ENCODE measurements at places on chromosomes 7 and 10.

DNA sequence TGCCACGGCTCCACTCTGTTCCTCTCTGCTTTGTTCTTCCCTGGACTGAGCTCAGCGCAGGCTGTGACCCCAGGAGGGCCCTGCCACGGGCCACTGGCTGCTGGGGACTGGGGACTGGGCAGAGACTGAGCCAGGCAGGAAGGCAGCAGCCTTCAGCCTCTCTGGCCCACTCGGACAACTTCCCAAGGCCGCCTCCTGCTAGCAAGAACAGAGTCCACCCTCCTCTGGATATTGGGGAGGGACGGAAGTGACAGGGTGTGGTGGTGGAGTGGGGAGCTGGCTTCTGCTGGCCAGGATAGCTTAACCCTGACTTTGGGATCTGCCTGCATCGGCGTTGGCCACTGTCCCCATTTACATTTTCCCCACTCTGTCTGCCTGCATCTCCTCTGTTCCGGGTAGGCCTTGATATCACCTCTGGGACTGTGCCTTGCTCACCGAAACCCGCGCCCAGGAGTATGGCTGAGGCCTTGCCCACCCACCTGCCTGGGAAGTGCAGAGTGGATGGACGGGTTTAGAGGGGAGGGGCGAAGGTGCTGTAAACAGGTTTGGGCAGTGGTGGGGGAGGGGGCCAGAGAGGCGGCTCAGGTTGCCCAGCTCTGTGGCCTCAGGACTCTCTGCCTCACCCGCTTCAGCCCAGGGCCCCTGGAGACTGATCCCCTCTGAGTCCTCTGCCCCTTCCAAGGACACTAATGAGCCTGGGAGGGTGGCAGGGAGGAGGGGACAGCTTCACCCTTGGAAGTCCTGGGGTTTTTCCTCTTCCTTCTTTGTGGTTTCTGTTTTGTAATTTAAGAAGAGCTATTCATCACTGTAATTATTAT lies 1.2 kb downstream of the CLDN4 start:
- DNase-seq, result peak; percentile 69

DNA sequence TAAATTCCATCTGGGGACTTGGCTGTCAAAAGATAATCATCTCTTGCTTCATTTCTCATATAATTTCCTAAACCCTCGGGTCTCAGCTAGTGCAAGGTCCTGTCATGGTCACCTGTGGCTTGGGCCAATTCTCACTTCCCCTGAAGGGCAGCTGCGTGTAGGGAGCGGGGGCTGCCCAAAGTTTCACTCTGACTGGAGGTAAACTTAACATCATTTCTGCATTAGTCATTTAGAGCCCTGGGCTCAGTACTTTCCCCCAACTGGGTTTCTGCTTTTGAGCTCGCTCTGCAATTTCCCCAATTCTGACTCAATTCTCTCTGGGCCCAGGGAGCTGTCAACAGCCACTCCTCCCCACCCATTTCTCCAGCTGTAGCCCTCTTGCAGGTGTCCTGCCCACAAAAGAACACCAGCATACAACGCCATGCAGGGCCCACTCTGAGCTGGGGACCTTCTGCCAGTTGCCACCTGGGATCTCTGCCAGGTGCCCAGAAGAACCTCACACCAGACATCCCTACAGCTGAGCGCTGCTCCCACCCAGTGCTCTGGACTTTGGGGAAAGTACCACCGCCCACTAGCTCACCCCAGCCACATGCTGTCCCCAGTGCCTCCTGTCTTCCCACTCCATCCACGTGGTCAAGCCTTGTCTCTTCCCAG lies 37.9 kb downstream of the VOPP1 start:
- DNase-seq, result peak; percentile 47

DNA sequence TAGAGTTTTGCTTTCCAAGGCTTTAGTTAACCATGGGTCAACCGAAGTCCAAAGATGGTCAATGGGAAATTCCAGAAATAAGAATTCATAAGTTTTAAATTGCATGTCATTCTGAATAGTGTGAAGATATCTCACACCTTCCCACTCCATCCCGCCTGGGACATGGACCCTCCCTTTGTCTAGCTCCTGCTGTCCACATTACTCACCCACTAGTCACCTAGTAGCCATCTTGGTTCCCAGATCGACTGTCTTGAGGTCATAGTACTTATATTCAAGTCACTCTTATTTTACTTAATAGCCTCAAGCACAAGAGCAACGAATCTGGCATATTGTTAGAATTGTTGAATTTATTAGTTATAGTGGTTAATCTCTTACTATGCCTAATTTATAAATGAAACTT lies 366.6 kb downstream of the PRPF18 start:
- no peak for DNase-seq

GRCh38 chr10:120253131-120253530 lies 203.9 kb upstream of the PLPP4 start:
- DNase-seq, result no peak

- no peak for DNase-seq
Observed at GRCh38 chr10:6649903-6650302, 69.8 kb upstream of the PRKCQ start.

- DNase-seq, result no peak
Observed at GRCh38 chr10:57905861-57906260, 361.8 kb downstream of the IPMK start.

- no peak for DNase-seq
Observed at GRCh38 chr10:34539533-34540315, 275.4 kb downstream of the PARD3 start.

DNA sequence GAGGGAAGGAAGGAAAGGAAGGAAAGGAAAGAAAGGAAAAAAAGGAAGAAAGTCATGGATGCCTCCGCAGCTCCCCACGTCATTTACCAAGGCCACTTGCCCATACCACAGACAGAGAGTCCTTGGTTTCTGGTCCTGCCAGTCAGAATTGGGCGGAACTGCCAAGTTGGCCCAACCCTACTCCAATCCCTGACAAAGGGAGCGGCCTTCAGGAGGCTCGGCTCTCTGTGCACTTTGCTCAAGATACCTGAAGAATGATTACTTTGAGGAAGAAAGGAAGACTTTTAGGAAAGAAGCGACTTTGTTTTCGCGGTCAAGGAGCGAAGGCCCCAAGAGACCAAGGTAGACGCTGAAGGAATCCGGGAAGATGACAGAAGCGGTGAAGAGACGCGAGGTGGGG lies 49.1 kb upstream of the FXYD4 start:
- no peak for DNase-seq

DNA sequence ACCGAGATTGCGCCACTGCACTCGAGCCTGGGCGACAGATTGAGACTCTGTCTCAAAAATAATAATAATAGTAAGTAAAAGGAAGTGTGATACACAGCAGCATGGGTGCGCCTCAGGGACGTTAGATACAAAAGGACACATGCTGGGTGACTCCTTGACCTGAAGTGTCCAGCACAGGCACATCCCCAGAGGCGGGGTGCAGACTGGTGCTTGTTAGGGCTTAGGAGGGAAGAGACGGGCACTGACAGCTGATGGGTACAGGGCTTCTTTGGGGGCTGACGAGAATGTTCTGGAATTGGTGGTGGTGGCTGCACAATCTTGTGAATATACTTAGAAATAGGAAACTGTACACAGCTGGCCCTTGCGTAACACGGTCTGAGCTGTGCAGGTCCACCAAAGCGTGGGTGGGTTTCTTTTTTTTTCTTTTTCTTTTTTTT lies 61.8 kb upstream of the DNAJB6 start:
- no peak for DNase-seq

DNA sequence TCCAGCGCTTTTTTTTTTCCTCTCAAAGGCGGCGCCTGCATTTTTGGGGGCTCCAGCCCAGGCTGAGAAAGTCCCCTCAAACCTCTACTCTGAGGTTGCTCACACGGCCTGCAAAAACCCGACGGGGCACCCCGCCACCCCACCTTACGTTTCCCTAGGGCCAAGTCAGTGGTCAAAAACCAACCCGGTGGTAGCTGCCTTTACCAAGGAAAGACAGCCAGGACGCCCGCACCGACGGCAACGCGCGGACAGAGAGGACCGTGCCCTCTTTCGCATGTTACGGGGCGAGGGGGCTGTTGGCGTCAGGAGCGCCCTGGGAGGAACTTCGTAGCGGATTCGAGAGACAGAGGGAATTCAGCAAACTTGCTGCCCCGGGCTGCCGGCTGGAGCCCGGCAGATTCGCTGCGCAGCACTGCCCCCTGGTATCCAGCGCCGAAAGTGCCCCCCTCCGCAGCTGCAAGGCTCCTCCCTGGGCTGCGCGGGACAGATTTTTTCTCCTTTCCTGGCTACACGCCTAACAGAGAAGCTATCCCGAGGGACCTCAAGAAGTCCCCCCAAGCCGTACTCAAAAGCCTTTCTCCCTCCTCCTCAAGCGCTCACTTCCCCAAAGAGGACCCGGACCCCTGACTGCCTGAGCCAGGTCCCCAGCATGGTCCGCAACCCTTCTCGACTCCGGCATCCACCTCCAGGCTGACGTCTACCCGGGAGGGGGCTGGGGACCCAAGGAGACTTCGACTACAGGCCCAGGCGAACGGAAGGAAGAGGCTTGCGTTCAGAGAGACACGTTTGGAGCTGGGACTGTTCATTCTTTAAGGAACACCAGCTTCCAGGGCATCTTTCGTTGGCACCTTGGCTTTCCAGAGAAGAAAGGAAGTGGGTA lies 27.7 kb upstream of the VAX1 start:
- DNase-seq, result no peak

DNA sequence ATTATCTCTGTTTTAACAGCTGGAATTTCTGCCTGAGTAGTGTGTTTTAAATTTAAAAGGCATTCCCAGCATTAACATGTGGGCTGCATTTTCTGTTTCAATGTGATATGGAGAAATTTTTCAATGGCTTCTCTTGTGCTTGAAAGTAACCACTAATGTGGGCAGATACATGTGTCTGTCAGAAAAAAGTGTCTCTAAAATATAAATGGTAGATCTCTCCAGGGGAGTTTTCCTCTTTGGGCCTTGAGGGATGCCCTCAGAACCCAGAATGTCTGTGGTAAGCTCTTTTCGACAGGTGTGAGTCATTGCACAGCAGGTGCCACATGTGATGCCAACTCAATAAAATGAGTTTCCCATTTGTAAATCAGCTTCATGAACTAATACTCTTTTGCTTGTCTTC lies 221.1 kb downstream of the SEMA3E start:
- DNase-seq, result no peak

DNA sequence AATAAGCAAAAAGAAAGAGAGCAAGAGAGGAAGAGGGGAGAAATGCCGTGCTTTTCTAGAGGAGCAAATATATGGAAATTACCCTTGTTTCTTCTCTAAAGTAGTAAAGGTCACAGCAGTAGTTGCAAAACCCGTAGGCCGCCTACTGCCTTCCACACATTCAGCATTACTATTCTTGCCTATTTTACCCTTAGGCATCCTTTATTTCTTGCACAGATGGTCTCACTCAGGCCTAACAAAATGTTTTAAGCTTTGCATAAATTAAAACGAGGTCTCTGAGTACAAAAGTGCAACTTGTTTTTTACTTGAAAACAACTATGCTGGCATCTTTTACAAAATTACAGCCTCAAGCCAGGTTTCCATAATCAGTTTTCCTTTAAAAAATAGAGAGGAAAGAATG lies 644.6 kb downstream of the AUTS2 start:
- DNase-seq, result no peak

- DNase-seq, result no peak
Observed at GRCh38 chr10:123227706-123228105, 73.5 kb downstream of the BUB3 start.

GRCh38 chr10:63987212-63987611 lies 466.0 kb downstream of the REEP3 start:
- no peak for DNase-seq

- no peak for DNase-seq
Observed at GRCh38 chr7:137674551-137675409, 172.0 kb downstream of the DGKI start.

DNA sequence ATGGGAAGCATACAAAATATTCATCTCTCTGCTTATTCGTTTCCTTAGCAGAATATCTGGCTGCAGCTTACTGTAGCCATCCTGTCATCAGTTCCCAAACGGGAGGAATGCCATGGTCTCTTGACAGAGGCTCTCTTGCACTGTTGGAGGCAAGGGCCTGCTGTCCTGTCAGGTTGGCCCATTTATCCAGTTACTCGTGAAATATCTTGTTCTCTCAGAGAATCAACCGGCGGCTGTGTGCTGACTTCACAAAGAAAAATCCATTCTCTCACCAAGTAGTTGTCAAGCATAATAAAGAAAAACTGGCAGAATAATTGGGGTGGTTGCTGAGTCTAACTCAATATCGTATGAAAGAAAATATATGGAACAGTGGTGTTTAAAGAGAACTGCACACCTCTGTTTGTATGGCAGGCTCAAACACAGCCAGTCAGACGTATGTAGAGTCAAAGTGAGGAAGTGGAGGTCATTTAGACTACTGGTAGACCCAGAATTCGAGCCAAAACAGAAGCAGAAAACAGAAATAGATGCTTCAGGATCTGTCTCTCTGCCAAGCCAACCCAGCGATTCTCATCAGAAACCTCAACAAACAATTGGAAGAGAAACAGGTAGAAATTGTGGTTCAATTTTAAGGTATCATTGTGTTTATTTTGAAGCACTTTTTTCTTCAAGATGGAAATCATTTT lies 349.2 kb upstream of the PRKCQ start:
- DNase-seq, result no peak

DNA sequence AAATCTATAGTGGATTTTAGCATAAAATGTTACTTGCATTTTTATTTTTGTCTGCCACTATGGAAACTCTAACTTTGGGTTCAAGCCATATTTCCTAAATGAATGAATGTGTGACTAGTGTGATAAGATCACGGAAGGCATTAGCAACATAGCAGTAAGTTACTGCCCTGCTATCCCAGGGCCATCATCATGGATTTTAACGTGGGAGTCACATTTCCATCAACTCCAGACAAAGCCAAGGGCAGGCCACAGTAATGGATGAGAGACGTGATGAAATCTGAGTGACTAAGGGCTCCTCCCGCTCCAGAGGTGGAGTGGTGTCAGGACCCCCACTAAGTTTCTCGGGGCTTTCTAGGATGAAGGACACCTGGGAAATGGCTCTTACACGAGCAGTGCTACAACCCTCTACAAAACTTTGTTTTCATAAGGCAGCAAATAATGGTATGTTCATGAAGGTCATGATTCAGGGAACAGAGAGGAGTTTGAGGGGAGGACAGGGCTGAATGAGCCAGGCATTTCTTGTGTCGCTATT lies 34.3 kb downstream of the C10orf120 start:
- no peak for DNase-seq

DNA sequence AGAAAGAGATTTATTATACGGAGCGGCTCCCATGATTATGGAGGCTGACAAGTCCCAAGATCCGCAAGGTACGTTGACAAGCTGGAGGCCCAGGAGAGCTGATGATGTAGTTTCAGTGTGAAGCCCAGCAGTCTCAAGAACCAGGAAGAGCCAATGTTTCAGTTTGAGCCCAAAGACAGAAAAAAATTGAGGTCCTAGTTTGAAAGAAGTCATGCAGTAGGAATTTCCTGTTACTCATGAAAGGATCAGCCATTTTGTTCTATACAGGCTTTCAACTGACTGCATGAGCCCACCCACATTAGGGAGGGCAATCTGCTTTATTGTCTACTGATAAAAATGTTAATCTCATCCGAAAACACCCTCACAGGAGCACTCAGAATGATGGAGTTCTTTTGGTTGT lies 51.5 kb downstream of the CCDC71L start:
- DNase-seq, result no peak

GRCh38 chr10:24515481-24515880 lies 208.2 kb downstream of the ARHGAP21 start:
- DNase-seq, result no peak

GRCh38 chr7:98285157-98286092 lies 3.9 kb downstream of the BRI3 start:
- no peak for DNase-seq

- no peak for DNase-seq
Observed at GRCh38 chr7:129024125-129024524, 30.8 kb downstream of the TNPO3 start.

- DNase-seq, result peak; percentile 15
Observed at GRCh38 chr7:38070718-38071117, 107.3 kb upstream of the STARD3NL start.
